Fibroblast of mammary gland (primary cell): ENCODE measurements at places on chromosomes 3 and 15.

- DNase-seq: no peak
These were observed 80.4 kb downstream of the CACNA2D3 start for GRCh38 chr3:54202651-54203248.

DNA sequence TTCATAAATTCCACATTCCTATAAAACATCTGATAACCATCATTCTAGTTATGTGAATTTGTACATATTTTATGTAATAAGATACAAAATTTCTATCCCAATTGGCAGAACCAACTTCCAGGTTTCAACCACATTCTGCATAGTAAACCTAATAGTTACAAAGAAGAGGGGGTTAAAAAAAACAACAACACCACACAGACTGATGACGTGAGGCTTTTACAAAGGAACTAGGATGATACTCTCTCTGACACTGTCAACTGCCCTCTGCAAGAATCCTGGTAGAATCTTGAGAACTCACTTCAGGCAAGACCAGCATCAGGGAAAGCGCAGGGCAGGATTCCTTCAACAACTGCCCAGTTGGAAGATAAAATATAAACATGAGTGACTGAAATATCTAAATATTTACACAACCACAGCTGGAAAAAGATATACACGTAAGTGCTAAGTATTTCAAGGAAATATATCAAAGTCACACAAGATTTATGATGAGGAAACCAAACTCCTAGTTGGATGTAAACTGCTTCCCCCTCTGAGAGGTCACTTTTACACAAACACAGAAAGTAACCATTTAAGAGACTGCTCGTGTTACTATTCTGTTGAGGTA is 816.4 kb downstream of the ROBO1 start:
- DNase-seq: no peak

GRCh38 chr3:58101499-58102389 is 93.5 kb downstream of the FLNB start:
- DNase-seq: no peak

- DNase-seq: no peak
These were observed 218.5 kb upstream of the ROBO1 start for GRCh38 chr3:79986338-79986737.

- DNase-seq: no peak
These were observed 42.8 kb downstream of the TFDP2 start for GRCh38 chr3:142106548-142106947.

GRCh38 chr15:43103907-43104306 is 1.9 kb downstream of the UBR1 start:
- DNase-seq: no peak

GRCh38 chr3:85785766-85786165 is 827.0 kb downstream of the CADM2 start:
- DNase-seq: peak; percentile 2

- no peak for DNase-seq
These were observed 143.4 kb downstream of the CLSTN2 start for GRCh38 chr3:140078343-140078742.

- no peak for DNase-seq
These were observed 46.6 kb downstream of the EPHB3 start for GRCh38 chr3:184608209-184608608.

DNA sequence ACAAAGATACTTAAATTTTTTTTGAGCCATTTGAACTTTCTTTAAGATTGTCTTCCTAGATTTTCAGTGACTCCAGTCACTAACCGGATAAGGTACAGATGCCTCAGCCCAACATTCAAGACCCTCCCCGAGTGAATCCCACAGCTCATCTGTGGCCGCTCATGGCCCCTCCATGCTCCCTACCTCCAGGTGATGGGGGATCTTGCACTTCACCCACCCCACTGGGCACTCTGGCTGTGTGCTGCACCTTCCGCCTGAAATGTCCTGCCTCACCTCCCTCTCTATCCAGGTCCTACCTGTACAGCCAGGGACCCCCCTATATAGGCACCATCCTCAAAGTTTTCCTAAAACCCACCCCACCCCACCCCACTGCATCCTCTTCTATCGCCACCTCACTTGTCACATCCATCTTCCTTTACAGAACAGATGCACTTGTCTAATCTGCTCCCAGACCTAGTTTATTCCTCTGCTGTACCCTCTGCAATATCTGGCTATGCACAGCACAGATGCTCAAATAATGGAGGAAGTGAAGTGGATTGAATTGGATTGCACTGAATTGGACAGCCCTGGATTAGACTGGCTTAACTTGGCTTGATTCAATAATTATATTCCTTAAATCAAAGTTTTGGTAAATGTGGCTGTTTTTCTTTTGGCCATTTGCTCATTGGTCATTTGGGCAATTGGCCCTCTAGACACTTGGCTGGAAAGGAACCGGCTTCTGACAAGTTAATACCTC is 24.5 kb downstream of the NTRK3 start:
- no peak for DNase-seq

DNA sequence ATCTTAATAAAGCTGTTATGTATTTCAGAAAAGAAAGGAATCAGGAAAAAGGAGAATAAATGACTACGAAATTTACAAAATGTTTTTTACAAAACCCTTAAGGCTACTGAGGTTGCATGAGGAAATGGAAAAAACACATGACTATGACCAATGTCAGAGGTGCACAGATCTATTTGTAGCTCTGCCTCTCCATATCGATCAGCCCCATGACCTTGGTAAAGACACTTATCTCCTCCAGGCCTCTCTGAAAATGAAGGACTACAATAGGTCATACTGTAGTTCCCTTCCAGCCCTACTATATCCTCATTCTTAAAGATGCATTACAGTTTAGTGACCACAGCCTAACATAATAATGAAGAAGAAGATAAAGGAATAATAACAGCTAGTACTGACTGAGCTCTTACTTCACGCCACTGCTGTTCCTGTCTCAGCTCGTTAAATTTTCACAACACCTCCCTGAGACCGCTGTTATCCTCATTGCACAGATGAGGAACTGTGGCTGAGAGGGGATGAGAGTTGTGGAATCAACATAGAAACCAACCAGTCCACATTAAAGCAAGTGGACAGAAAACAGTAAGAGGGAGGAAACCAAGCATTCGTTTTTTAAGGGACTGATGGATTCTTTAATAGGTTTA is 163.2 kb downstream of the MAGI1 start:
- no peak for DNase-seq

- no peak for DNase-seq
These were observed 52.2 kb downstream of the IMPG2 start for GRCh38 chr3:101268141-101268540.

DNA sequence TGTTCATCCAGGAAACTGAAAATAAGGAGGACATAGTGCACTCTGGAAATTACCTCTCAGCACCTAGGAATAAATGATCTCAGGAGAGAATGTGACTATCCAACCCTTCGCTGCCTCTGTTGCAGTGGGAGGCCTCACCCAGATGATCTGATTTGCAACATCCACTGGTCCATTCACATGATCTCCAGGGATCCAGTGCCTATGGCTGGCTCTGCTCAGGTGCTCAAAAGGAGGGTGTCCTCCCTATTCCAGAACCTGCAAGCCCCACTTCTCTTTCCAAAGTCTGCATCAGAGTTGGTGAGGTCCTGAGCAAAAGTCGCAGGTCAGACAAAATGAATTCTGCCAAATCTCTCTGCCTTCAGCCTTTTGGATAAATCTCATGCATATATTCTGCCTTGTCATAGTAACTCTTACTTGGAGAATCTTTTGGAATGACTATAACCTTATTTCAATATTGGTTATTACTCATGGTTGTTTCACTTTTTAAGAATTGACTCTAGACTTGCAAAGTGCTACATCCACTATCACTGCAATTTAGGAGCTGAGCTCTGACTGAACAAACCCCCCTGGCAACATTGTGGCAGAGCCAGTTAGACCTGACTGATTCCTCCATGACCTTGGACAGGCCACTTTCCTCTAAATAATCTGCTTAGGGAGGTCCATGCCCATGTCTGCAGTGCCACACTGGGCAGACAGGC is 295.1 kb downstream of the EPHB1 start:
- DNase-seq: no peak
